ENCODE measurements at places on chromosomes 5 and 9.

- DNase-seq: no peak
These were observed 68.5 kb downstream of the TENT4A start for GRCh38 chr5:6781716-6782115.

- DNase-seq: no peak
These were observed 91.6 kb downstream of the CFAP90 start for GRCh38 chr5:7759257-7759871.

GRCh38 chr9:121756474-121757280 is 105.2 kb downstream of the DAB2IP start:
- DNase-seq: no peak

DNA sequence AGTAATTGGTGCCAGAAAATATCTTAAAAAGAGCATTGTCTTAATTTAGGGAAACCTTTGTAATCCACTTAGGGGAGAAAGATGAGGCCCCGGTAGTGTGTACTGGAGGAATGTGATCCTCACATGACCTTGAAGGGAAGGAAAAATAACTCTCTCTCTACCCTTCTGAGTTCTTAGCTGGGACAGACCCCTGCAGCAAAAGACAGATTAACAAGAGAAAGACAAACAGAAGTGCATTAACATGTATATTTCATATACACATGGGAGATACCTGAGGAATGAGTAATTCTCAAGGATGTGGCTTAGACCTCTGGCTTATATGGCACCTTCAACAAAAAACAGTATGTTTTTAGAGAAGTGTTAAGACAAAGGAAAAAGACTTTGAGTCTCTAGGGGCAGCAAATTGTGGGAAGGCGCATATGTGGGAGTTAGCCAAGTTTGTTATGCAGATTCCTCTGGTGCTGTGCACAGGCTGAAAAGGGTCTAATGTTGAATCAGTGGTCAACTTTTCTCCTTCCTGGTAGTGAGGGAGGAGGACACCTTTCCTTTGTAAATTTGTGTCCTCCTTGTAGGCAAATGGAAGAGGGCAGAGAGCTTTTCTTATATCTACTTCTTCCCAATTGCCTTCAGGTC is 138.8 kb downstream of the LRRC70 start:
- no peak for DNase-seq

- no peak for DNase-seq
These were observed 65.3 kb upstream of the PLPP1 start for GRCh38 chr5:55600086-55600485.

GRCh38 chr9:117134826-117135500 is 279.9 kb downstream of the ASTN2 start:
- no peak for DNase-seq

DNA sequence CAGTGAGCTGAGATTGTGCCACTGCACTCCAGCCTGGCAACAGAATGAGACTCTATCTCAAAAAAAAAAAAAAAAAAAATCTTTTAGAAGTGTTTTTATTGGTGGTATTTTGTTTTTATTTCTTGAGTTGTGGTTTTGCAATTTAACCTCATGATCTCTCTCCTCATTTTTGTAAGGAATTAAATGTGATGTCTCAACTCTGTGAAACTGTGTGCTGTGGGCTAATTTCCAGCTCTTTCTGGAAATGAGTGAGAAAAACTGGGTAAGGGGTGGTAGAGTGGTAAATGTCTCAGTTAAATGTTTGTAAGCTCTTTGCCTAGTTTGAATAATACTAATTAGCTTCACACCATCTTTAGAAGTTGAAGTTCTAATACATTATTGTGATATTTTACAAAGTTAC is 29.0 kb downstream of the ACO1 start:
- DNase-seq: no peak

GRCh38 chr9:15512889-15513288 is 2.1 kb upstream of the PSIP1 start:
- DNase-seq: no peak

DNA sequence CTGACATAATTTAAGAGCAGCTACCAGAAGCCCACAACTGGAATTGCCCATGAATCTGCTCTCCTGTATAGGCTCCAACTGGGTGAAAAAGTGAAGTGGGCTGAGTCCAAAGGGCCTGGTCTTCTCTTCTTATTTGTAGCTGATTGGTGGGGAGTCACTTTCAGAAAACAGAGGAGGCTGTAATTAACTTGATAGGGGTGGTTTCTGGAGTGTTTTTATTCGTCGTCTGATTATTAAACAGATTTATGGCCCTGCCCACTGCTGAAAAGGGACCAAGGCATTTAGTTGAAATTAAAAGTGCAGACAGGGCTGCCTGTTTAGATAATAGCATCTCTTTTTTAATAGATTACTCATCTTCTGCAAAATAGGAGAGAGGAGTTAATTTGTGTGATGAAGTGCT is 81.0 kb upstream of the SAP30L start:
- DNase-seq: no peak

DNA sequence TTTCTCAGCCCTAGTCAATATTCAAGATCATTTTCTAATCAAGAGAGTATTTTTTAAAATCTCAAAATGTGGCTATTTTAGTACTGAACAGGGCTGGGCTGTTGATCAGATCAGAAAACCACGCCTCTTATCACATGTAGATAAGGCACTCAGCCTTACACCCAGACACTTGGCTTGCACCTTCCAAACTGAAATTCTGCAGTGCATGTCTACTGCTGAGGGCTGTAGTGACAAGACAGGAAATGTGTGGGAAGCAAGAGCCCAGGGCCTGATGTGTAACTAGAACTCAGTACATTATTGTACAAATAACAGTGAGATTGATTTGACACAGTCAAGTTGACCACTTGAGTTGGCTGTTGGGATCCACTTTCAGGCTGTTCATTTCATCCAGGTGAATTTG is 48.6 kb downstream of the UBE2QL1 start:
- no peak for DNase-seq

DNA sequence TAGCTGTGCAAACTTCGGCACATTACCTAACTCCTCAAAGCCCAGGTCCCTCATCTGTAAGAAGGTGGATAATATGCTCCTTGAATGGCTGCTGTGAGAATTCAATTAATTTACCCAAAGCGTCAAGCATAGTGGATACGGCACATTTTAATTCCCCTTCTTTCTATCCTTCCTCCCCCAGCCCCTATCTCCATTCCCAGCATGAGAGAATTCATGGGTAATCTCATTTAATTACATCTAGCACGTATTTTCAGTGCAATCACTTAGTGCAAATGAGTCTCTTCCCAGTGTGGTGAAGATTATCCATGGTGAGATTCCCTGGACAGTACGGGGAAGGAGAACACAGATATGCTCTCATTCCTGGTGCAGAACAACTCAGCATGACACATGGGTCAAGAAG is 145.6 kb downstream of the TRPM3 start:
- DNase-seq: no peak

GRCh38 chr5:158233735-158234322 is 374.9 kb upstream of the CLINT1 start:
- no peak for DNase-seq

DNA sequence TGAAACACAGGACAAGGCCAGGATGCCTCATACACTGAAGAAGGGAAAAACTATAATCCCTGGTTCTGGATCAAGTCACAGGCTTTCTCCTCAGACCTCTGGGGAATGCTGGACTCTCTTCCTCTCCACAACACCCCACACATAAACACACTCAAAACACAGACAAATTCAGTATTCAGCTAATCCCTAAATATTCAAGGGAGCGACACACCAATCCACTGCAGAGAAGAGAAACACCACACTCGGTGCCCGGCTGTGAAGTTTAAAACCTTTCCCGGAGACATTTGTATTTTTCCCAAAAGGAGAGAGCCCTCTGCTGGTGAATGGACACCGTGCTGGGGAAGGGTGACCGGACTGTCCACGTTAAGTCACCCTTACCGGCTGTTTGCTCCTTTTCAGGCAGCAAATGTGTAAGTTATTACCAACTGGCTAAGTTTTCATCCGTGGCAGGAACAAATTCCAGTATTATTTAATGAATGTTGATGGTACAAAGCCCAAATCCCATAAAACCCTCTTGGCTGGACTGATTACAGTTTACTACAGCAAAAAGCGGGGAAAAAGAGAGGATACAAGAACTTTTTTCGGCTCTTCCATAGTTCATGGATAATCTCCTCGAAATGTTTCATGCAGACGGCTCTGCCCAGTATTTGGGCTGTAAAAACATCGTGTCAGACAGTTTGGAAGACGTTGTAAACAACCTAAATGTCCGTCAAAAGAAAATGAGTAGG is 130.9 kb upstream of the SLC30A5 start:
- no peak for DNase-seq

- no peak for DNase-seq
These were observed 452.0 kb upstream of the DMAC1 start for GRCh38 chr9:8251566-8251965.

DNA sequence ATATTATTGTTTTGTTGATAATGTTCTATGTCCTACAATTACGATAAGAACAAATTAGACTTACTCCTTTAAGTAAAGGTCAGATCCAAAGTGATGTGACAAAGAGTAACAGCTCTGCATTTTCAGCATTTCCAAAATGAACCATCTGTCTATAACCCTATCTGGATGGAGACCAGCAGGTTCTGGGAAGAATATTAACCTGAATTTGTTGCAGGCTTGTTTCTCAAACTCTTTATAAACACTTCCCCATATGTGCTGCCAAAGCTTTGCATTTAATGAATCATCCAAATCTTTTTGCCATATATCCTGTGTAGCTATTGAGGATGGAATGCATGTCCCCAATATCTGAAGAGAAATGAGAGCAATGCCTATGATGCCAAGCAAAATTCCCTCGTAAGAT is 198.9 kb upstream of the SLC27A6 start:
- no peak for DNase-seq

DNA sequence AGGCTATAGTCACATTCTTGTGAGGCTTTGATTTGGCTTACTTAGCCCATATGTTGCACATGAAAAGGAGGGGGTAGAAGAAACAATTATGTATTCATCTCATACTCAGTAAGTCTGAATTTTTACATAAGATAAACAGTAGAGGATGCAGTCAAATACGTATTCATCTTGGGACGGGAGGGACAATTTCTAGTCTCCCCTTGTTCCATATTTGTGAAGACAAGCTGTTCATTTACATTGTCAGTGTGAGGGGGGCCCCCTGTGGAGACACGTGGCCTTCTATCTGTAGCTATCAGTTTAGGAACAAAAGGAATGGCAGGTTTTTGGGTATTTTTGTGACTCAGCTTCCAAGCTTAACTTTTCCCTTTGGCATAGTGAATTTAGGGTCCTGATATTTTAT is 49.2 kb upstream of the PPP1R2B start:
- DNase-seq: no peak

DNA sequence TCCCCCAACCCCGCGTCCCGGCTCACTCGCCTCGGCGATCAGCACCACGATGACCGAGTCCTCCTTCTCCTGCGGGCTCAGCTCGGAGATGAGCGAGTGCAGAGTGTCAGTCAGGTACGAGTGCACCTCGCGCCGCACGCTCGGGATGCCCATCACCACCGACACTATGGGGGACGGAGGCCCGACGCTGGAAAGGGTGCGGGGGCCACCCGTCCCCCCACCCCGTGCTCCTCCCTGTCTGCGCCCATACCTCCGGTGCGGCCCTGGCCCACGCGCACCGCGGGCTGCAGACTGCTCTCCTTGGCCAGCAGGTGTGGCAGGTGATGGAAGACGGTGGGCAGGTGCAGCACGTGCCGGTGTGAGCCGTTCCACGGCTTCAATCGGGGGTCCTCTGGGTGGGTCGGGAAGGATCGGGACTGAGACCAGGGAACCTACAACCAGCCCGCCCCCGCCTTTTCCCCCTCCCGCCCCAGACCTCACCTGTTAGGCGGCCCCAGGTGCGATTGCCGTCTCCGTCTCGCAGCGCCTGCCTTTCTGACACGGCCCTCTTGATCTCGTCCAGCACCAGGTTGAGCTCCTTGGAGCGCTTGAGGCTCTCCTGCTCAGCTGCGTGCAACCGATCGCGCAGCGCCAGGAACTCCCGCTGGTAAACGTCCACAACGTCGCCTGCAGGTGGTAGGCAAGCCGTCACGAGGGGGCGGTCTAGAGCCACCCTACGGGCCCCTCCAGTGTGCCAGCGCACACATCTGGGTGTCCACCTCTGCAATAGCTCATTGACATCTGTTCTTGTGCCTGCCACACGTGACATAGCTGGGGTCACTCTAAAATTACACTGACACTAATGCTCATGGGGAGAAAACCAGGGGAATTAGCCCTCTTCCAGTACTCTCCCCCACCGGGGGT is 5.1 kb downstream of the MGAT4B start:
- peak; percentile 96 for DNase-seq

GRCh38 chr5:123119334-123119986 is 30.4 kb downstream of the PRDM6 start:
- no peak for DNase-seq

GRCh38 chr5:31273631-31274378 is 80.3 kb downstream of the CDH6 start:
- no peak for DNase-seq
